ENCODE measurements at places on chromosomes 4 and X.
A peak's percentile ranks its signal among the peaks of the same experiment; 100 is the strongest.

DNA sequence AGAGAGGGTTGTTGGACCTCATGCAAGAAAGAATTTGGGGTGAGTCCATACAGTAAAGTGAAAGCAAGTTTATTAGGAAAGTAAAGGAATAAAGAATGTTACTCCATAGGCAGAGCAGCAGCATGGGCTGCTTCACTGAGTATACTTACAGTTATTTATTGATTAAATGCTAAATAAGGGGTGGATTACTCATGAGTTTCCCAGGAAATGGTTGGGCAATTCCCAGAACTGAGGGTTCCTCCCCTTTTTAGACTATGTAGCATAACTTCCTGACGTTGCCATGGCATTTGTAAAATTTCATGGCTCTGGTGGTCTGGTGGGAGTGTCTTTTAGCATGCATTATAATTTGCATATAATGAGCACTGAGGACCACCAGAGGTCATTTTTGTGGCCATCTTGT lies 16.7 kb downstream of the PPP4R3C start:
- DNase-seq = no peak

DNA sequence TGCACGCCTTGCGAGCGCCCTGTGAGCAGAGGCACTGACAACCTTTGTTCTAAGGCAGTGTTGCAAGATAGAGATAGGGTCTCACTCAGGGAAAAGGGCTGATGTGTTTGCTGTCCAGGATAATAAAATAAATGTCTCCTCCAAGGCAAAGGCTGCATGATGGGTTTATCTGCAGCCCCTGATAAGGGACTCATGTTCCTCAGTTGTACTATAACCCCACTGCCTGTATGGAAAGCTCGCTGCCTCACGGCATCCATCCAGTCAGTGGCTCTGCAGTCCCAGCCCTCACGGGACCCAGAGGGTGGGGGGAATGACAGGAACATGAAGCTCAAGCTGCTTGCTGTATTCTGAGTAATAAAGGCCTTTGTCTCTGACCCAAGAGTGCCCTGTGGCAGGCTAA lies 22.6 kb downstream of the BCLAF3 start:
- no peak for DNase-seq

DNA sequence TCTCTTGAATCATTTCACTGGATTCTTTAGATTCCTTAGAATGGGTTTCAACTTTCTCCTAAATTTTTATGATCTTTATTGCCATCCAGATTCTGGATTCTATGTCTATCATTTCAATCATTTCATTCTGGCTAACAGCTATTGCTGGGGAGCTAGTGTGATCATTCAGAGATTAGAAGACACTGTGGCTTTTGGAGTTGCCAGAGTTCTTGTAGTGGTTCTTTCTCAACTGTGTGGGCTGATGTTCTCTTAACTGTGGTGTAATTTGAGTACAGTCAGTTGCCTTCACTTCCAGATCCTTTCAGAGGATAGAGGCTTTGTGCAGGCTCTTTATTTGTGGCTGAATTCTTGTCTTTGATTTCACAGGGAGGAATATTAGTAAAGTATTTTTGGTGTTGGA lies 12.1 kb upstream of the CSN2 start:
- DNase-seq = no peak

- no peak for DNase-seq
Observed at GRCh38 chrX:45860450-45860849, 659.8 kb upstream of the DIPK2B start.

DNA sequence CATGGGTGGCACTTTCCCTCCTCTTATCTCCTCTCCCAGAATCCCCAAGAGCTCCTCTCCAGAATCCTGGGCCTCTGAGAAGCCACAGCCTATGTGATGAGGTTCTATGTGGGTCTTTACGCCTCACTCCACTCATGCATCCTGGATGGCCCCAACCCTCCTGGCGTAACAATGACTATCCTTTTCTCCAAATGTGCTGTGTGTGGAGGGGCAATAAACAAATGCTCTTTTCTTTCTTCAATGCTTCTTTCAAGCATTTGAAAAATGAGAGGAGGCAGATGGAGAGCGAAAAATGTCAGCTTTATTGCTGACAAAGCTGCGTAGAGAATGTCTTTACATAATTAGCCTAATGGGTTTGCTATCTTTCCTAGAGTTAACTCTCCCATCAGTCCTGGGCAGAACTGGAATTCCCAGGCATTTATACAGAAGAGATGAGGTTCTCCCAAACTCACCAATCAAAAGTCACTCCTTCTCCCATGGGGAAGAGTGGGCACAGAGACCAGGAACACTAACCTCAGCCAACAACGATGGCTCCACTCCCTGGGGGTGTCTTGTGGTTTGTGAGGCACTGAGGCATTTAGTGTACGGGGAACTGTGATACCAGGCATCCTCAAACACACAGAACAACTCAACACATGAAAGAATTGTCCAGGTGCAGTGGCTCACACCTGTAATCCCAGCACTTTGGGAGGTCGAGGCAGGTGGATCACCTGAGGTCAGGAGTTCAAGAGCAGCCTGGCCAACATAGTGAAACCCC lies 118.9 kb upstream of the SLC34A2 start:
- peak; percentile 61 for DNase-seq

DNA sequence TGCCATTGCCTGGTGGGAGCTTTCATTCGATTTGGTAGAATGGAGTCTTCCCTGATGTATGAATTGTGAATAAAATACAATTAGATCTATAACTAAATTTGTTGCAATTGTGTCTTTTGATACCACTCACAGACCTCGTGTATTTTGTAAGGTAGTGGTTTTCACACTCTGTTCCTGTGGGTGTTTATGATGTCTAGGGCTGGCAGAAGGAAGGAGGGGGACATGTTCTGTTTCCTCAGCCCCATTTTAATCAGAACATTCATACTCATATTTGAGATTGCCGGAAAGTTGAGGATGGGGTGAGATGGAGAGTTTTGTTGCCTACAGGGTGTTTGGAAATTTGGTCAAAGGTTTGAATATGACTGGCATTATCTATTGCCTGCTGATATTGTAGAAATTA lies 42.9 kb downstream of the PTTG2 start:
- DNase-seq = no peak

- DNase-seq = no peak
Observed at GRCh38 chr4:81724925-81725329, 253.2 kb upstream of the RASGEF1B start.

- no peak for DNase-seq
Observed at GRCh38 chr4:3683077-3683743, 83.0 kb upstream of the ADRA2C start.

- DNase-seq = no peak
Observed at GRCh38 chrX:43974741-43975465, 1.7 kb upstream of the NDP start.

DNA sequence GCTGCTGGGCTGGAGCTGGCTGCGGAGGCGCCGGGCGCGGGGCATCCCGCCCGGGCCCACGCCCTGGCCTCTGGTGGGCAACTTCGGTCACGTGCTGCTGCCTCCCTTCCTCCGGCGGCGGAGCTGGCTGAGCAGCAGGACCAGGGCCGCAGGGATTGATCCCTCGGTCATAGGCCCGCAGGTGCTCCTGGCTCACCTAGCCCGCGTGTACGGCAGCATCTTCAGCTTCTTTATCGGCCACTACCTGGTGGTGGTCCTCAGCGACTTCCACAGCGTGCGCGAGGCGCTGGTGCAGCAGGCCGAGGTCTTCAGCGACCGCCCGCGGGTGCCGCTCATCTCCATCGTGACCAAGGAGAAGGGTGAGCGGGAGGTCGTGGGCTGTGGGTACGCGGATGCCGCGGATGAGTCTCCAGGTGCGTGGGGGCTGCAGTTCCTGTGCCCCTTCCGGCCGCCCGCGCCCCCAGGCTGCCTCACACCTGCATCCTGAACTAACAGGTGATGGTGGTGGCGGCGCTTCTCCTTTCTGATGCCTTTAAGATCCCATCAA lies 499 bp downstream of the CYP2U1 start:
- DNase-seq = peak; percentile 46
